ENCODE measurements at places on chromosomes 2 and 18.

DNA sequence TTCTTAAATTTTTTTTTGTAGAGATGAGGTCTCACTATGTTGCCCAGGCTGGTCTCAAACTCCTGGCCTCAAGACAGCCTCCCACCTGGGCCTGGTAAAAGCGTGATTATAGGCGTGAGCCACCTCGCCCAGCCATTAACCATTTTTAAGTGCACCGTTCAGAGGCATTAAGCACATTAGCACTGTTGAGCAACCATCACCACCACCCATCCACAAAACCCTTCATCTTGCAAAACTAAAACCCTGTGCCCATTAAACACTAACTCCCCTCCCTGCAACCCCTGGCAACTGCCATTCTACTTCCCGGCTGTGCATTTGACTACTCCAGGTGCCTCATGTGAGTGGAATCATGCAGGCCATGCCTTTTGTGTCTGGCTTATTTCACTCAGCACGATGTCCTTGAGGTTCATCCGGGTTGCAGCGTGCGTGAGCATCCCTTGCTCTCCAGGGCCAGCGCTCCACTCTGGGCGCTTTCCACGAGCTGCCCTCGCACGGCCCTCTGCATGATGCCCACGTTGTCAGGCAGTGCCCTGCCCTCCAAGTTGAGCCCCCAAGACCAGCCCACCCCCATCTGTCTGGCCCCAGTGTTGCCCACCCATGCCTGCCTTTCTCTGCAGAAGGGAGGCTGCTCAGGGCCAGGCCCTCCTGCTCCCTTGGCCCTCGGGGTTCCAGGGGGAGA is 63.0 kb upstream of the GLI2 start:
- DNase-seq, result no peak

GRCh38 chr2:106956879-106957278 is 70.9 kb upstream of the ST6GAL2 start:
- no peak for DNase-seq

GRCh38 chr18:78867131-78867530 is 112.5 kb upstream of the SALL3 start:
- DNase-seq, result no peak

DNA sequence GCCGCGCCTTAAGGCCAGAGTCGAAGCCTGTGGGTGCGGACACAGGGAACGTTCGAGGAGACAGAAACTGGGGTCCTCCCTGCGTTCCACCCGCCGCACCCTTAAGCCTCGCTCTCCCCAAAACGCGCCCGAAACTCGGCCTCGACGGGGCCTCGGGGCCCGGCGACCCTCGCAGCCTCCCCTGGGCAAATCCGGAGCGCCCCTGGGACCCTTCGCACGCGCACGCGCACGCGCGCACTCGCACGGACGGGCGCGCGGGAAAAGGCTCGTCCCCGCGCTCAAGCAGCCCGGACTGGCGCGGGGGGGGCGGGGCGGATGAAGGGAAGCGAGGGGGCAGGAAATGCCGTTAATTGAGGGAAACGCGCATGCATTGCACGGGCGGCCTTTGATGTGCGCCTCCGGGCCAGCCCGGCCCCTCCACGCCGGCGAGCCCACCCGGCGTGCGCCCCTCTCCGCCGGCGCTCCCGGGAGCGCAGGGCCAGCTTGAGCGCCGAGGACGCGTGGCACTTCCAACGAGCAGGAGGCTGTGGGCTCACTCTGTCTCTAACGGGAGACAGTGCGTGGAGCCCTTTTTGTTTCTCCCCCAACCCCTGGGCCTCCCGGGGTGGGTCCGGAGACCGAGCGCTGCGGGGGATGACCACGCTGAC is 5.4 kb upstream of the SALL3 start:
- DNase-seq, result no peak

- no peak for DNase-seq
Observed at GRCh38 chr2:128269063-128269989, 49.3 kb downstream of the HS6ST1 start.

- DNase-seq, result no peak
Observed at GRCh38 chr2:110837446-110838409, 105.4 kb downstream of the ACOXL start.

- no peak for DNase-seq
Observed at GRCh38 chr2:177201919-177202346, 10.7 kb upstream of the HNRNPA3 start.

GRCh38 chr2:175579646-175580045 is 398.1 kb upstream of the ATP5MC3 start:
- DNase-seq, result no peak

DNA sequence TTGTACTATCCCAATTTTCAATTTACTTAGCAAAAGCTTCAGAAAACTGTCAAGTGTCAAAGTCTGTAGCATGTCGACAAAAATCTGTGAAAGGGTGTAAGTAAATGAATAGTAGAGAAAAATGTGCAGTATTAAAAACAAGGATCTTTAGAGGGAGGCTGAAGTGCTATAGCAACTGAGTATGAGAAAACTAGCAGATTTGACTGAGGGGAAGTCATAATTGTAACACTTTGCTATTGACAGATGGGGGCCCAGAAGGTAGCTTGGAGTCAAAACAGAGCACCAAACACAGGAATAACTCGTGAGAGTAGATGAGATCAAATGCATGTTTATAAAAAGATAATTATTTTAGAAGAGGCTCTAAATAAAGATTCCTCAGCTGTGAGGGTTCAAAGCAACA is 657.7 kb downstream of the TMEM182 start:
- no peak for DNase-seq

GRCh38 chr2:99845296-99845695 is 297.1 kb downstream of the AFF3 start:
- no peak for DNase-seq

DNA sequence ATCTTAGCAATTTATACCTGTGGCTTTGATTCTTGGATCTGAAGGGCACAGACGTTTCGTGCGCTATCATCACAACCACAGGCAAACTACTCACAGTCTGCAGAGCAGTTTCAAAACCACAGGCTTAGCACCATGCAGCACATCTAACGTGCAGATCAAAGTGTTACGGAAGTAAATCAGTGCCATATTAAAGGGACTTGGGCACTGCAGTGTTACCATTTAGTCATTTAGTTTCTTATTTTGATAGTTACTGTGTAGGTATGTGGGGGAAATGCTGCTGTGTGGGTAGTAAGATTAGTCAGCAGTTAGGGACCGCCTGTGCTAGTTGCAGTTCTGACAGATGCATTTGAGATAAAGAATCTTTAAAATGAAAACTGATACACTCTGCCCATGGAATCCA is 384.0 kb downstream of the NBAS start:
- peak; percentile 82 for DNase-seq

DNA sequence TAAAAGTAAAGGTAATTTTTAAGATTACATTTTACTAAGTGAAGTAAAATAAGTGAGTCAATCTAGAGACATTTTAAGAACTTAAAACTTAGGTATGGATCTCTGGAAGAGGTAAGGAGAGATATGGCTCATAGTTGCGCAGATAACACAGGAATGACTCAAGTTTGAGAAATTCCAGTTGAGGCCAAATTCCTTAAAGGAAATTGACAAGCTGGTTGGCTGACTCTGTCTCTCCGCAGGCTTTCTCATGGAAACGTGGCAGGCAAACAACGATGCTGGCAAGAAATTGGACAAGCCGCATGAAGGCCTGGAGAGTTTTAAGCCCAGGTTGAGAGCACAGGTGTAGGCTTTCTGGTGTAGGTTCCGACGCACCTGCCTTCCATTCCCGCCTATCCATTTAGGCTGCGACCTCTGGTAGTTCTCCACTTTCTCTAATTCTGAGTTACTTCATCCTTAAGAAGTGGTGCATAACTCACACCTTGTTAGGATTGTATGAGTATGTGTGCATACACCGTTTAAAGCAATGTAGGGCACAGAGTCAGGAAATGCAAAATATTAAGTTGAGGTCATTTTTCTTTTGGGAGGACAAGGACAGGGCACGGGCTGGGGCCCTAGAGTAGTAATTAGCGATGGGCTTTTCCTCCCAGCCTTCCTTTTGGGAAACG is 589 bp upstream of the DAW1 start:
- DNase-seq, result no peak

GRCh38 chr2:86488561-86489250 is 47.5 kb downstream of the KDM3A start:
- no peak for DNase-seq

GRCh38 chr2:170359466-170359865 is 181.5 kb downstream of the MYO3B start:
- DNase-seq, result no peak

DNA sequence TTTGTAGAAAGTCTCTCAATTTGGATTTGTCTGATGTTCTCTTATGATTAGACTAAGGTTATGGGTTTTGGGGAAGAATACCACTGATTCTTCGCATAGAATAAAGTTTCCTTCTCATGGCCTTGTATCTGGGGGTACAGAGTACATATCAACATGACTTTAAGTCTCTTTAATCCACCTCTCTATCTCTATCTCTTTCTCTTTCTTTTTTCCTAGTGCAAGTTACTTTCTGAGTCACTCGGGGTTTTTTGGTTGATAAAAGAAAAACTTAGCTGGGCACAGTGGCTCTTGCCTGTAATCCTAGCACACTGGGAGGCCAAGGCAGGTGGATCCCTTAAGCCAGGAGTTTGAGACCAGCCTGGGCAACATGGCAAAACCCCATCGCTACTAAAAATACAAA is 100.1 kb upstream of the MAP4K3 start:
- DNase-seq, result no peak

GRCh38 chr2:134148843-134149472 is 104.9 kb upstream of the MGAT5 start:
- no peak for DNase-seq

DNA sequence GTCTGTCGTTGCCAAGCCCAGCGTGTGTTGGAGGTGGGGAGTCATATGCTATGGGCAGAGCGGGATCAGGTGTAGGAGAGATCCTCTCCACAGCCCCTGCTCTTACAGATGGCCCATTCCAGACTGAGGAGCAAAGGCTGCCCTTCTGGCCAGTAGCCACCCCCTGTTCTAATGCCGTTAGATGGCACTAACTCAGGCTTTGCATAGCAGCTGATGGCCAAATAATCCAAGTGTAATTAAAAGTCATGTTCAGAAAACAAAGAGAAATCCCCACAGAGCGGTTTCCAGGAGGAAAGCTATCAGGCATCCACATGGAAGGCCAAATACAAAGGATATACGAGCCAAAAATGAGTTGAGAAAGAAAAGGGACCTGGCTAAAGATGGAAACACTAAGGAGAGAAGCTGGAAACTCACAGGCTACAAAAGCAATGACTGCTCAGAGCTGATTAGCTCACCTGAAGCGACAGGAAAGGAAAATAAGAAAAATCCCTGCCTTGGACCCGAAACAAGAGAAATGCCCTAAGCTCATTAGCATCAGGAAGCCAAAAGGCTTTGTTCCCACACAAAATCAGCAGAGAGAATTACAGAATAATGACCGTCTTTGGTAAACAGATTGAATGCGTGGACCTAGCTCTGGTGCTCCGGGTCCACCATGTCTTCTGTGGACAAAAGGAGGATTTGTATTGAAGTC is 1002.4 kb upstream of the KLHL29 start:
- DNase-seq, result no peak

- DNase-seq, result no peak
Observed at GRCh38 chr18:28123401-28124030, 53.4 kb downstream of the CDH2 start.

DNA sequence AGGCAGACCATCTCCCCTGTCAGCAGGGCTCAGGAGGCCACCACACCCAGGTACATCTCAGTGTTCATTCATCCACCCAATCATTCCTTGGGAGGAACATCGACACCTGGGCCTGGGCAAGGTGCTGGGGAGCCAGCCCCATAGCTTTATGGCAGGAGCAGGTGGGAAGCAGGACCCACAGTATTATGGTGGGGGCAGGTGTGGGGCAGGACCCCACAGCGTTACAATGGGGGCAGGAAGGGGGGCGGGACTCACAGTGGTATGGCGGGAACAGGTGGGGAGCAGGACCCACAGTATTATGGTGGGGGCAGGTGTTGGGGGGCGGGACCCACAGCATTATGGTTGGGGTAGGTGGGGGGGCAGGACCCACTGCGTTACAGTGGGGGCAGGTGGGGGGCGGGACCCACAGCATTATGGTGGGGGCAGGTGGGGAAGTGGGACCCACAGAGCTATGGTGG is 128.9 kb upstream of the HS6ST1 start:
- no peak for DNase-seq

DNA sequence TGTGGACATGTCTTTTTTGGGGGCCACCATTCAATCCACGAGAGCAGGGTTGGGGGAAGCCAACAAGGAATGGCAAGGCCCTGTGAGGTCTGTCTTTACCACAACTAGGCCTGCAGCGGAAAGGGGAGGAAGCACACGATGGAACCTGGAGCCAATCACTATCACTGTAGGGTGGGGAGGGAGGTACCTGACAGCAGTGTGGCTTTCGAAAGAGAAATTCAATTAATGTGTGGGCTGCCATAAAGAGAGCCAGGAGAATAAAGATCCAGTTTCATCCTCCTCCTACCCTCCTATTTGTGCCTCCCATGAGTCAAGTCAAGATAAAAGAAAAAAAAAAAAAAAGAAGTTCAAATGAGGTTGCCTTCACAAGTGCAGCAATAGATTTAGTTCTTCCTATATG is 18.9 kb upstream of the RBMS1 start:
- DNase-seq, result no peak

- no peak for DNase-seq
Observed at GRCh38 chr2:218777276-218777990, 4.5 kb upstream of the CYP27A1 start.

DNA sequence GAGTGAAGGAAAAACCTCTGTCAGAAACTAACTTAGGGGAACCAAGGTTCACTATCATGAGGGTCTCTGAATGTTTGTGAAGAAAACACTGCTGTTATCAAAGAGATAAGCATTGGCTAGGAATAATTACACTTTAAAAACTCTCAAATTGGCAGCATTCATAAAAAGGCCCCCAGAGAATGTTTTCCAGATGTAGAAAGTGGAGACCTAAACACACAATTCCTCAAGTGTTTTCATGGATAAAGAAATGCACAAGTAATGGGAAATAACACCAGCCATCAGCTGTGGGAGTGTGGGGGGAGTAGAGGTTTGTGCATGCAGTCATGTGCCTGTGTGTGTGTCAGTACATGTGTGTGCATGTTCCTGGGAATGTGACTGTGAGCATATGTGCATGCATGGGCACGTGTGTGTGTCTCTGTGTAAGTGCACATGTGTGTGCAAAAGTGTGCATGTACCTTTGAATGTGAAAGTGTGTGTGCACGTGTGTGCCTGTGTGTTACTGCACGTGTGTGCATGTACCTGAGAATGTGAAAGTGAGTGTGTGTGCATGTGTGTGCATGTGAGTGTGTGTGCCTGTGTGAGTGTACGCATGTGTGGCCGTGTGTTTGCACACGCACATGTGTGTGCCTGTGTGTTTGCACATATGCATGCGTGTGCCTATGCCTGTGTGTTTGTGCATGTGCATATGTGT is 854.3 kb upstream of the SALL3 start:
- no peak for DNase-seq

GRCh38 chr2:24485197-24485596 is 5.9 kb upstream of the NCOA1 start:
- no peak for DNase-seq

DNA sequence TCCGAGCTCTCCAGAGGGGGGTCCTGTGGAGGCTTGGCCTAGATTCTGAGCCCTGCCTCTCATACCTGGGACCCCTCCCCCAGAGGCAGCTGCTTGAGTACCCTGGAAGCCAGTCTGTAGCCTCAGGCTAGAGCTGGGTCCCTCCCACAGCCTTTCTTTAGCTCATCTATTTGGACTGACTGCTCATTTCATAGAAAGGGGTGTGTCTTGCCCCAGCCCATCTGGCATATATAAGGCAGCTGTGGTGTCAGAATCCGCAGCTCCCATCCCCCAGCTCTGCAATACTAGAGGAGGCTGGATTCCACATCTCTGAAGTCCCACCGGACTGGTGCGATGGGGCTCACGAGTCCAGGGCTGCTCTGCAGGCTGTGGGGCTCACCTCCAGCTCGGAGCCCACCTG is 26.1 kb downstream of the MPHOSPH10 start:
- no peak for DNase-seq

Data from stimulated activated CD4-positive, alpha-beta T cell treated with anti-CD3 and anti-CD28 coated beads, Interleukin-4, amount 100 ng/mL, for 24 hours (primary cell).